ENCODE measurements at places on chromosomes 16 and 17.

GRCh38 chr17:27888067-27888466 is 5.1 kb downstream of the LYRM9 start:
- DNase-seq, result no peak

DNA sequence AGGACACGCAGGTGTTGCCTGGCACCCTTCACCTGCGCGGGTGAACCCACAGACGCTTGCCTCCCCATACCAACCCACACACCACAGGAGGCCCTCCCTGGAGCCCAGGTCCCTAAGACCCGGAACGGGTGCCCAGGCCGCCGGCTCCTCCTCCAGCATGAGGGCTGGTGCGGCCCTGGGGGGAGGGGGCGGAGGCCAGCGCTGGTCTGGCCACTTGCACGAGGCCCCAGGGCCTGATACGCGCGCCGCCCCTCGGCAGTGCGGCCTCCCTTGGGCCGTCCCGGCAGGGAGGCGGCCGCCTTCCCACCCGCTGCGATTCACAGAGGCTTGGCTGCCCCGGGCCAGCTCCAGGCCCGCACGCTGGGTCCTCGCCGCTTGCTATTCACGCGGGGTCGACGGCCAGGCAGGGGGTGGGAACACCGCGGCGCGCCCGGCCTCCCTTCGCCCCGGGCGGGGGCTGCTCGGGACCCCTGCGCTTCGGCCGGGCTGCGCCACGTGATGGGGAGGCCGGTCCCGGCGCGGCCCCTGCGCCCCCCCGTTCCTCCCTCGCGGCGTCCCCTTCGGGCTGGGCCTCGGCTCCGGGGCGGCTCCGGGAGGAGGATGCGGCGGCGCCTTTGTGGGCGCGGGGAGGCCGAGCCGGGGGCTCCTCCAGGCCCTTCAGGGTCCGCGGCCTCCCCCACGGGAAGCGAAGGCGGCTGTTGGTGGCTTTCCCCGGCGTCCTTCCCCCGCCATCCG is 685 bp downstream of the FASN start:
- peak; percentile 37 for DNase-seq

- no peak for DNase-seq
These were observed 39.4 kb upstream of the FOXF1 start for GRCh38 chr16:86470964-86471363.

DNA sequence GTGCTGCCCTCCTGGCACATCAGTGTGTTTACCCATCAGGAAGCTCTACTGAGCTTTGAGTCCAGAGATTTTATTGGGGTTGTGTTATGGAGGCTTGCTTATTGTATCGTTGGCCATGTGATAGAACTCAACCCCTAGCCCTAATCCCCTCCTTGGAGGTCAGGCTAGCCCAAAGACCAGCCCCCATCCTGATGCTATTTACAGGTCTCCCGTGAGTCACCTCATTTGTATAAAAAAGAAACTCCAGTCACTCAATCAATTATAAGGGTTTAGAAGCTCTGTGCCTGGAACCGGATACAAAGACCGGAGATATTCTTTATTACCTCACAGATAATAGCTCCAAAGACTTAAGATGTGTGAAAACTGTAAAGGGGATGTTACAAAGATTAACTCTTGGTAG is 405.9 kb downstream of the CNTNAP4 start:
- no peak for DNase-seq

DNA sequence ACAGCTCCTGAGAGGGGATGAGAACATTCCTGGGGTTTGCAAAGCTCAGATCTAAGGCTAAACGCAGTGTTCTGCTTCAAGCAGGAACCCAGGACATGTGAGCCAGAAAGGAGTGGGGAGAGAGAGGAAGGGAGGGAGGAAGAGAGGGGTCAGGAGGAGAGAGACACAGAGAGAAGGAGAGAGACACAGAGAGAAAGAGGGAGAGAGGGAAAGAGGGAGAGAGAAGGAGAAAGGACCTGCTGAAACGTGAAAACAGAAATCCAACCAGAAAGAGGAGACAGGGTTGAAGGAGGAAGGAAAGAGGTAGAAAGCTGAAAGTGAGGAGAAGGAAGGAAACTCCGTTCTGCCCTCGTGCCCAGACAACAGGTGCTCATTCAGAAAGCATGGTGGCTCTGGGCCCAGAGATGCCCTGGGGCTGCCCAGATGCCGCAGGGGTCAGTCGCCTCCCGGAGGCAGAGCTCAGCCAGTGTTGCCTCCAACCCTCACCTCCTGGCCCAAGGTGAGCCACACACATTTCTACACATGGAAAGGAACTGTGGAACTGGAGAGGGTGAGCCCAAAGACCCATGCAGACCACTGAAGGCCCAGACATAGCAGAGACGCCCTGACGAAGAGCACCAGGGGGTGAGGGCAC is 49.0 kb upstream of the ENPP7 start:
- no peak for DNase-seq

GRCh38 chr16:20944861-20945574 is 44.4 kb downstream of the LYRM1 start:
- no peak for DNase-seq

DNA sequence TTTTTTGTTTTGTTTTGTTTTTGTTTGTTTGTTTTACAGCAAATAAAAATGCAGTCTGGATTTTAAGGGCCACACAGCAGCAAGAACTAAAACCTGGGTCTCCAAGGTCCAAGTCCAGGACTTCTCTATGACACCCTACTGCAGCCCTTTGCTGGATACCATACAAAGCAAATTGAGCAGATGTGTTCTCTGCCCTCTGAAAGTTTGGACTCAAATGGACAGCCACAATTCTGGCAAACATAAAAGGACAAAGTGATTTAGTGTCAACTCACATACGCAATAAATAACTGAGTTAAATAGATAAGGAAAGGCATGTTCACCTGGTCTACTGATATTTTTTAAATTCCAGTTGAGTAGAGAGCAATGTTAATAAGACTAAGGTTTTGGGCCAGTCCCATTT is 7.7 kb upstream of the ZNF652 start:
- DNase-seq, result no peak

GRCh38 chr16:10616756-10617640 is 36.6 kb upstream of the EMP2 start:
- peak; percentile 59 for DNase-seq

GRCh38 chr17:55062921-55063320 is 94.4 kb downstream of the STXBP4 start:
- DNase-seq, result no peak

DNA sequence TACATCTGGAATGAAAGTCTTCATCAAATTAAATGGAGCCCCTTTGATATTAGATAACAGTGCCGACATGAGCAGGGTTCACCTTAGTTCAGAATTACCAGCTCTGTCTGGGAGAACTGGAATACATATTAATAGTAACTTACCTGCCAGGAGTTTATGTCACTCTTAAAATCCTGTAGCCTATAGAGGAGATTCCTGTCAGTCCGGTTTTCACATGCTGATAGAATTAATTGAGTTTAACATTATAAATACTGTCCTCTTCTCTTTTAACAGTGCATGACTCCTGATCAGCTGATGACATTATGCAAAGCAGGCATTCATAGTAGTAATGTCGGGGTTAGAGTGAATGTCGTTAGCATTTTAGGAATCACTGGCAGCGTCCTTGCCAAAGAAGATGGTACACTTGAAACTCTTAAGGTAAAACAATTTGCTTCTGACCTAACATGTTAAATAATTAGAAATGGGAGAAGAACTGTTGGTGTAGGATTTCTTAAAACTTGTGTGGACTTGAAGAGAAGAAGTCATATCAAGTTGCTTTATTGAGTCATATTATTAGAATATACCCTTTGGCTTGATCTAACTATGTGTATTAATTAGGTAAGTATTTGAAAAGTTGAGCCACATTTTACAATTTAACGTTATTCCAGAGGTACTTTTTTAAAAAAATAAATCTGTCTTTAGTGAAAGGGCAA is 34.3 kb downstream of the HEATR3 start:
- DNase-seq, result no peak

DNA sequence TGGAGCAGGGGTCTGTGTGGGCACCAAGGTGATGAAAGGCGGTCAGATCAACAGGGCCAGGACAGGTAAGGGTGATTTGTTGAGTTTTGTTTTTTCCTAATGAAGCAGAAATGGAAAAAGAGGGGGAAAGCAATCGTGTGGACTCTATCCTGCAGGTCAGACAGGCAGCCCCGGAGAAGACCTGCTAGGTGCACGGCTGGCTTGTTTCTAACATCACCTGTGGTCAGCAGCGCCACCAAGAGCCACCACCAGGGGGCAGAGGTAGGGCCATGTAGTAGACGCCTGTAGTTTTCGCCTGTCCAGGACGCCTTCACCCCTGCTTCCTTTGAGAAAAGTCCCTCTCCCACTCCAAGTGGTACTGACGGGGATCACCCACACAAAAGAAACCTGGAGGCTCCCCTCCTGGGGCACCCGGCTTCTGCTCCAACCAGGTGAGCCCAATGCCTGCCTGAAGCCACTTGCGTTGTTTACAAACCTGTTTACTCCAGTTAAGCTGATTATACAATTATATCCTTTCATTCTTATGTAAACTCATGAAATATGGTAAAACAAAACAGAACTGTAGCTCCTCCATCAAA is 54.2 kb upstream of the SEC14L1 start:
- peak; percentile 92 for DNase-seq

DNA sequence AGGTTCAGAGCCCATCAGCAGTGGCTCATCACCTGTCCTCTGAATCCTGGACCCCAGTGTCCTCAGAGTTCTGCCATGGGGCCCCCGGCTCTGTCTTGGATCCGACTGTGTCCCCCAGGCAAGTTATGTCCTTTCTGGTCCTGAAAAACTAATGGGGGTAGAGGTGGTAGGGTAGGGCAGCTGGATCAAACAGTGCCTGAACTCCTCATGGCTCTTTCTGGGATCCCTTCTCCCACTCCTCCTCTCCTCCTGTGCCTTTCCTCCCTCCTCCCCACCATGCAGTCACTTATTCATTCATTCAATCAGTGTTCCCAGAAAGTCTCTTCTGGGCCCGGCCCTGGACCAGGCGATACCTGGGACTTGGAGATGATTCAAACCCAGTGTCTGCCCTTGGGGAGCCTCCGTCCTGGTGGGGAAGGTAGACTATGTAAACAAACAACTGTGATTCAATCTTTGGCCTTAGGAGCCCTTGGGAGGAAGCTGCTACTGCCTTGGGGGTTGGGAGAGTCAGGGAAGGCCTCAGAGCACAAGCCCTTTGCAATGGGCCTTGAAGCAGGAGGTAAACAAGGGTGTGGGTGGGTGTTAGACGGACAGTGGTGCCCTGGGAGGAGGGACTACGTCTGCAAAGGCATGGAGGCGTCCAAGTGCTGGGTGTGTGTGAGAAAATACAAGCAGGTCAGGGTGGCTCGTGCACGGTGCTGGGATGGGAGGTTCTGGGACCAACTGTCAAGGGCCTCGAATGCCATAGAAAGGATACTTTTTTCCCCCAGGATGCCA is 6.4 kb upstream of the FAM83G start:
- DNase-seq, result no peak

DNA sequence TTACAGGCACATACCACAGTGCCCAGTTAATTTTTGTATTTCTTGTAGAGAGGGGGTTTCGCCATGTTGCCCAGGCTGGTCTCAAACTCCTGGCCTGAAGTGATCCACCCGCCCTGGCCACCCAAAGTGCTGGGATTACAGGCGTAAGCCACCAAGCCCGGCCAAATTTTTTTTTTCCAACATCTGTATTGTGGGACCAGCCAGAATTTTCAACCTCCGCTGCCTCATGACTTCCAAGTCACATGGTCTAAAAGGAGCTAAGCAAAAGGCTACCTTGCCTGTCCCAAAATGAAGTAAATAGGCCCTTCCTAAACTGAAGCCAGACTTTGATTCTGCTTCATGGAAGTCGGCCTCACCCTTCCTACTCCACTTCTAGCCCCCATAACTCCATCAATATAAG is 4.2 kb upstream of the SPAG7 start:
- DNase-seq, result no peak

DNA sequence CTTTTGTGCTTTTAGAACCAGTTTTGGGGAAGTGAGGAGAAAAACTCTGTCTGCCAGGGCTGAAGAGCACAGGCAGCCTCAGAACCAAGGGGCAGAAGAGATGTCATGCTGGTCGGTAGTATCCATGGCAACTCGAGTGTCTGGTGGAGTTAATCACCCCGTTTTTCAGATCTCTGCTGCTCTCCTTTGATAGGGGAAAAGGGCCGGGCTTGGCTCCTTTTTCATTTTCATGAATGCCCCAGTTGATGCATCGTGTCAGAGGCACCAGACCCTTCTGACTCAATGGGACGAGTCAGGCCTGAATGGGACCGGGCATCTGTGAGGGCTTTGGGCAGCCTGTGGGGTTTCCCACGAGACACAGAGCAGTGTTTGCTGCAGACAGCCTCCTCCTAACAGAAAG is 304.6 kb downstream of the ABCC12 start:
- no peak for DNase-seq

DNA sequence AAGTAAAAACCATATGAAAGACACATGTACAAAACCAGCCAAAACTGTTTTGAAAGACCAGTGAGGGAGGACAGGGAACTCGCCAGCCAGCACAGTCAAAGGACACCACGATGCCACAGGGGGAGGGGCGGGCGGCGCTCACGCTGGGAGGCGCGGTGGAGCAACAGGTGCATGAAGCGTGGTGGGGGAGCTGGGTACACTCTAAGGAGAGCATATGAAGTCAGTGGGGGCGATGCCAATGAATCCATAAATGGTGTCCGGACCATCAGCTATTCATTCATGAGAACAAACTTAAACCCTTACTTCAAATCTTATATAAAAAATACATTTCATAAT is 101.0 kb upstream of the DNAH17 start:
- DNase-seq, result no peak

GRCh38 chr17:43040655-43041054 is 15.6 kb downstream of the RND2 start:
- DNase-seq, result no peak

DNA sequence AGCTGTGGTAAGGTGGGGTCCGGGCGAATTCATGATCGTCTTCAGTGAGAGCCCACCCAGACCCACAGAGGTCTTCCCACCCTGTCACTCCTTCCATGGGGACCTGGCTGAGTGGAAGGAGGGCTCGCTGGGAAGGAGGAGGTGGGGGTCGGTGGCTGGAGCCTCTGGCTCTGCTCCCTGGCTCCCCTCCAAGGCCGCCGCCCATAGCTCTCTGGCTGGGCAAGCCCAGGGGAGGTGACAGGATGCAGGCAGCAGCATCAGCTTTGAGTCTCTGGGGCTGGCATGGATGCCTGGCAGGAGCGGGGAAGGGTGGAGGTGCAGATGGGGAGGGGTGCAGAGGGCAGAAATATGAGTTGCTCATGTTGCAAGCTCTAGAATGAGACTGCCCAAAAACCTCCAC is 147.0 kb downstream of the ENGASE start:
- no peak for DNase-seq

- DNase-seq, result no peak
These were observed 656.6 kb upstream of the SOX9 start for GRCh38 chr17:71464241-71464640.

DNA sequence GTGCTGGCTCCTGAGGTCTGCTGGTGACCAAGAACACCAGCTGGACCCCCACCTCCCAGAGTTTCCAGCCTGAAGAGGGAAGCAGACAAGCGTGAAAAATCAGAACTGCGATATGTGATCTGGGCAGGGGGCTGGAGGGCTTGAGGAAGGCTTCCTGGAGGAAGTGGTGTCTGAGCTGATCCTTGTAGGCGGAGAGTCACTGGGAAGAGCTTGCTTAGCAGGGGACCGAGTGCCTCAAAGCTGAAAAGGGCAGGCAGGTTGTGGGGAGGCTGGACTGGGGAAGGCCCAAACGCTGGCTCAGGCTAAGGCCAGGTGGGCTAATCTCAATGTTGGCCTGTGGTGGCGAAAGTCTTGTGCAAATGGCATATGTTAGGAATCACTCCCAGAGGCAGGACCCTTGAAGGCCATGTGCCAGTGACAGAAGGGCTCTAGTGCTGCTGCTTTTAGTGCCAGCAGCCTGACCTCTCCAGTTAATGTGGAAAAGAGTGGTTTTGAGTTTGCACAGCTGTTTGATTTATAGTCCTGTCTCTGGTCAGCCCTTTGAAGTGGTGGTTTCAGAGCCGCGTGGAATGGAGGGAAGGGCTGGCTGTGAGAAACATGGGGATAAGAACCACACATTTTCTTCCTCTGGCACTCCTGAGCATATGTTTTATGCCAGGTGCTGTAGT is 85.3 kb upstream of the LGALS9 start:
- DNase-seq, result no peak

Measured in HTR-8/SVneo (cell line).